ENCODE measurements at places on chromosomes 1 and 21. TPM values are rescaled to one million over a fixed set of nuclear protein-coding genes. Genes with fewer than 3 reads are reported as not detected.
A peak's percentile ranks its signal among the peaks of the same experiment; 100 is the strongest.

DNA sequence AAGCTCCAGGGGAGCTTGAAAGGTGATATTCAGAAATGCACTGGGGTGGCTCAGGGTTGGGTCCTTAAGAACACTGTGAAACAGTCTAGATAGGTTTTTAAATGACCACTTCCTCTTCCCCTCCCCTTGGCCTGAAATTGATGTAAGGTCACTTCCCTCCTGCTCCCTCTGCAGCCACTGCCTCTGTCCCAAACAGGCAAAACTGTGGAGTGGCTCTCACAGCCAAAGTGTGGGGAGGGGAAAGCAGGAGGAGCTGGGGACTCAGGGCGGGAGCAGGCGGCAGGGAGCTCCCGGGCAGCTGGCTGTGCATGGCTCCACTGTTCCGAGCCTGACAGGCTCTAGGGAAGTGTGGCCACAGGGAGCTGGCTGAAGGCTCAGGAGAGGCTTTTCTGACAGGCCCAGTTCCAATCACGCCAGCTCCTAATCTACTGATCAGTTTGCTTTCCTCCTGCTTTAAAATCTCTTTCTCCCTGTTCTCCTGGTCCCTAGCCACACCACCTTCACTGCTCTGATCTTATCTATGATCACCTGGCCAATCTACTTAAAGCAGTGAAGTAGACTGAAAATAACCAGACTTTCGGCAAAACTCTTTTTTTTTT, 5.1 kb upstream of the CSRP1 start:
- no peak for DNase-seq

DNA sequence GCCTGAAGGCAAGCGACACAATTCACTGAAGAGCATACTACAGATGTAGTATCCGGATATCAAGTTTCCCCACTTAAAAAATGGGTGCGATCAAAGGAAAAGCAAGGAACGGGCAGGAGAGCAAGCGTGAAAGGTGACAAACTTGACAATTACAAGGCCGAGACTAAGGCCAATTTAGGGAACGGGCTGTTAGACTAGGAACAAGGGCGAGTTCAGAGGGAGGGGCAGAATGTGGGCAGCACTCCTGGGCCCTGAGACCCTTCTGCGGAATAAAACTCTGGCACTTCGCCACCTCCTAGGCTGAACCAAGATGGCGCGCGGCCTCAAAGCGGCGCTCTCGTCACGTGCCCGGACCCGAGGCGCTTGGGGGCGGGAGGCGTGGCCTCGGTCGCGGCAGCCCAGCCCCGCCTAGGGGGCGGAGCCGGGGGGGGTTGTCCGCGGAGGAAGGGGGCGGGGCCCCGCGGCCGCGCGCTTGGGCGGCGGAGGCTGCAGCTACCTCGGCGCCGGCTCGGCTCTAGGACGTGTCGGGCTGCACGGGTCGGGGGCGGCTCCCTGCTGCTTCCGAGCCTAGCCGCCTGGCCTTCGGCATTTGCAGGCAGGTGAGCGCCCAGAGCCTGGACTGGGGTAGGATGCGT, at the start of gene PPFIA4:
PPFIA4 (plus strand) TSS at position 461 of the 635 bp plus-strand sequence. CDS start 12,518 bp downstream, outside the sequence.
- peak; percentile 87 for DNase-seq

GRCh38 chr21:34715518-34715917, 46.7 kb downstream of the CLIC6 start:
- no peak for DNase-seq

DNA sequence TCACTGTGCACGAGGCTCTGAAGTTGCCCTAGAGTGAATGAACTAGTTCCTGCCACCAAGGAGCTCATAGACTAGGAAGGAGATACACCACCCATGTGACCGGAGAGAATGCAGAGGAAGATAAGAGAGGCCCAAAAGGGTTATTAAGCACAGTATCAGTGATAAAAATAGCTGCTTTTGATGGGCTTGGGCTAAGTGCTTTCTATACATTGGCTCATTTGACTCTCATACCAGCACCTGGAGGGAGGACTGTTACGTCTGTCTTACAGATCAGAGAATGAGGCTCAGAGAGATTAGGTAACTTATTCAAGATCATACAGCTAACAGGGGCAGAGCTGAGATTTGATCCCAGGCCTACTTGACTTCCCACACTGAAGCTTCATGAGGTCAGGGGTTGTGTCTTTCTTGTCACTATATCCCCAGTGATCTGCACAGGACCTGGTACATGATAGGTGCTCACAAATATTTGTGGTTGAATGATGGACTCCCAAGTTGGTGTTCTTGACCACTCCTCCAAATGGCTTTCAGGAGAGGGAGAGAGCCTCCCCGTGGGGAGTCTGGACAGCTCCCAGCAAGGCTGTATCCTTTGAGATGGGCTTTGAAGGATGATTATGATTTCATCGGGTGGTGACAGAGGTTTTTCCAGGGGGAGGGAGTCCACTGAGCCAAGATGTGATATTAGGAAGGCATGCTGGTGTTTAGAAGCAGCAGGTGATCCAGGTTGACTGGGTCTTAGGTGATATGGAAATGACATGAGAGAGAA, 14.4 kb downstream of the PPFIA4 start:
- DNase-seq = no peak

- DNase-seq = no peak
Measured at GRCh38 chr1:246482805-246483568, 24.1 kb downstream of the SMYD3 start.

- DNase-seq = no peak
Measured at GRCh38 chr1:246492611-246493245, 14.4 kb downstream of the SMYD3 start.

- peak; percentile 38 for DNase-seq
Measured at GRCh38 chr1:53075206-53075605, 13.2 kb downstream of the PODN start.

GRCh38 chr1:29651684-29652665, 415.7 kb downstream of the PTPRU start:
- DNase-seq = peak; percentile 48

GRCh38 chr1:4530166-4530785, 124.1 kb upstream of the AJAP1 start:
- no peak for DNase-seq

DNA sequence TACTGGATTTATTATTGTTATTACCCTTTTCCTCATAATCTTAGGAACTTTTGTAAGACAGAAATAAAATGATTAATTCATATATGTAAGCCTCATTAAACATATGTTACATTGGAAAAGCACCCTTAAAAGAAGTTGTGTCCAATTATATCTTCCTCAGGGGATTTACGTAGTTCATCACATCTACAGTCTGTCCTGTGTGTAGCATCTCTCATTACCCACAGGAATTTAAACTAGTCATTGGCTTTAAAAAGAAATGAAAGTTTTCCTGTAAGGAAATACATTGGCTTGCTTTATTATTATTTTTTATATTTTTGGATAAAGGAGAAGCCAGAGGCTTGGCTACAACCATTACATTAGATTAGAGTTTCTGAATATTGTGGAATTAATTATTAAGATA, 56.1 kb downstream of the SWT1 start:
- no peak for DNase-seq

GRCh38 chr1:17615157-17615556, 75.7 kb downstream of the ARHGEF10L start:
- DNase-seq = no peak

GRCh38 chr1:92749024-92749634, 35.8 kb downstream of the EVI5 start:
- no peak for DNase-seq

- DNase-seq = no peak
Measured at GRCh38 chr1:75203415-75204277, 69.5 kb downstream of the LHX8 start.

DNA sequence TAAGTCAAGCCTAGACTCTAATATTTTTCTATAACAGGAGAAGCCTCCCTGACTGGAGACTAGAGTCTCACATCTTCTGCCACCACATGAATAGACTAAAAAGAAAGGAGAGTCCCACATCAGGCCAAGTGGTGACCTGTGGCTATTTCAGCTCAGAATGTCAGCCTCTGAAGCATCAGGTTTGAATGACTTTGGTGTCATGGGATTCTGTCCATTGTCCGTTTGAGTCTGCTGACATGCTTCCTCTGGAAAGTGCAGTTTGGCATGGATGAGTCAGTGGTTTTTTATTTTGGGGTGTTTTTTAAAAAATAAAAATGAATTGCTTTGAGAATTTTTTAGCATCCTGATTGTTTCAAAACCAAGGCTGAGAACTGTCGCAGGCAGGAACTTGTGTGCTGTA, 19.5 kb downstream of the DYRK3 start:
- no peak for DNase-seq

GRCh38 chr1:2594001-2594640, 7.5 kb downstream of the PRXL2B start:
- peak; percentile 78 for DNase-seq

DNA sequence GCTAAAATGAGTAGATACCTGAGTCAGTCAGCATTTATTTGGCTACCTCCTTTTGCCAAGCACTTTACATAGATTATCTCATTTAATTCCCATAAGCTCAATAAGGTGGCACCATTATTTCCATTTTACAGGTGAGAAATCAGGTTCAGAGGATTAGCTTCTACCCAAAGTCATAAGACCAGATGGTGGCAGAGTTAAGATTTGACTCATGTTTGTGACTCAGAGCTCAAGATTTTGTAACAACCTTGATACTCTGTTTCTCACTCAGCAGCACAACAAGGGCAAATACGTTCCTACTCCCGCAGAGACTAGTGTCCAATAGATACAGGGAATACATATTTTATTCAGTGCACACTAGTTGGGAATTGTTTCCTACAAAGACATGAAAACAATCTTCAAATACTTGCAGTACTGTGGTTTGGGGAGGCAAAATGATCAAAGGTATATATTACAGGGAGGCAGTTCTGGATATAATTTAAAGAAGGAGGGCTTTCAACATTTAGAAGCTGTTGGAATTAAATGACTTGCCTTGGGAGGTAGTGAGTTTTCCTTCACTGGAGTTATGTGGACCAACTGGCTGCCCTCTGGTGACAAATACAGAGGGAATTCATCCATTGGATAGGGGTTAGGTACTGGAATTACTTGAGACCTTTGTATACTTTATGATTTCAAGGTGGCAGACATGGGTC, 3.6 kb downstream of the LEPR start:
- DNase-seq = no peak

DNA sequence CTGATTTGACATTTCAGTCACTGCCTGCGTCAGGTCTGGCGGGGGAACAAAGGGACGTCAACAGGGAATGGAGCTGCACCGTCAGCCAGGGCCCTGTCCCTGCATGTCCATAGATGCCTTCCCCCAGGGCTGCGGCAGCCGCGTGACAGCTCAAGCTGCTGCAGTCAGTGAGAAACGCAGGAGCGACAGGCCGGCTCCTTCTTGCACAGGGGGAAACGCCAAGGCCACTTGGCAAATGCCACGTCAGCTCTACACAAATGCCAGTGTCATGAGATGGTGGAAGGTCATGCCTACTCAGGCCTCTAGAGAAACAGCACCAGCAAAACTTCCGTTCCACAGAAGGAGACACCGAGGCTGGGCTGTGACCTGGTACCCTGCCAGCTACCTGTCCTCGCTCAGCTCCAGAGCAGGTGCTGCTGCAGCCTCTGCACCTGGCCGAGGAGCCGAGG, 37.7 kb downstream of the SYF2 start:
- DNase-seq = no peak

DNA sequence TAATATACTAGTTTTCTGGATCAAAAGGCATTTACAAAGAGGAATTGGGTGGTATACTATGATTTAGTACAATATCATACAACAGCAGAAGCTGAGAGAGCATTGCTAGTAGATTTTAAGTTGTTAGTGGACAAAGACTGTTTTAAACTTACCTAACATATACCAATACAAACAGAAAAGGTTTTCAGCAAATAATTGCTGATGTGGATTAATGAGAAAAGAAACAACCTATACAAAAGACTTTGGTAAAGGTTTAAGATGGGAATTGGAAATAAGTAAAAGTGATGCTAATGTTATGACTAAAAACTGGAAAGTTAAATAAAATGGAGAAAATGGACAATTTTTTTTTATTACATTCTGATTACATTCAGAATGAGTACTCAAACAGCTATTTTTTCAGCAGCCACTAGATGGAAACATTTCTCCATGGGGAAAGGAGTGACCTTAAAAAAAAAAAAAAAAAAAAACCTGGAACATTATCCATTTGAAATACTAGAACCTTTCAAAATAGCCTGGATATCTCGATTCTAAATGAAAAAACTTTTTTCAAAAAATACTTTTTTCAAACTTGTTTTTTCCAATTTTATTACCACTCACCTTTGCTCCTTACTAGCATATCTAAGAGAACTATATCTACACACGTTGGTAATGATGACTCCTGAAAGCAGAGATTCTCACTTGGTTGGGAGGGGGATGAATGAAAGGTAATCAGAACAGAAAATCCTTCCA, 55.4 kb downstream of the EPRS1 start:
- DNase-seq = no peak

DNA sequence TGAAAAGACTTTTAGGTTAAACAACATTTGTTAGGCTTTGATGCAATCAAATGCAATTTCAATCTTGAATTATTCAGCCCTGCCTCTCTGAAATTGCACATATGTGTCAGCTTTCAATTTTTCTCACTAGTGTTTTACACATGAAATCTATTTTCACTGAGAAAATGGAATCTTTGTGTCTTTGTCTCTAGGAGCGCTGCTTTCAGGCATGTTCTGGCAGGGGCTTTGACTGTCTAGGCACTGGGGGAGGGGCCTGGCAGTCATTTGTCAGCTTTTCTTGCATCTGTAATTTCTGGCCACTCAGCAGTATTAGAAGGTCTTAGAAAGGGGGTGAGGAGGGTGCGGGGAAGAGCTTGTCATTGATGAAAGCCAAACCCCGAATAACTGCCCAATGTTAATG, 264.4 kb downstream of the PTPRC start:
- DNase-seq = no peak

GRCh38 chr1:160159846-160160245, 8.4 kb downstream of the ATP1A4 start:
- no peak for DNase-seq

The STYXL2 gene
- total RNA-seq = not detected

The DIRAS3 gene
- total RNA-seq = 2.3 TPM

The PRAMEF13 gene
- not detected for total RNA-seq

The FMO4 gene
- 6.6 TPM for total RNA-seq

The SLC16A4 gene
- total RNA-seq = 2.0 TPM

The SYPL2 gene
- total RNA-seq = 2.1 TPM

All from suprapubic skin (tissue), 4 donors.